ENCODE measurements at places on chromosomes 3 and 15.

- DNase-seq = no peak
Measured at GRCh38 chr3:49653621-49654020, 20.5 kb upstream of the APEH start.

- no peak for DNase-seq
Measured at GRCh38 chr15:77493324-77493907, 72.7 kb downstream of the HMG20A start.

- DNase-seq = no peak
Measured at GRCh38 chr3:11335056-11335608, 62.9 kb downstream of the ATG7 start.

GRCh38 chr15:58340176-58340575 is 91.6 kb upstream of the LIPC start:
- no peak for DNase-seq

DNA sequence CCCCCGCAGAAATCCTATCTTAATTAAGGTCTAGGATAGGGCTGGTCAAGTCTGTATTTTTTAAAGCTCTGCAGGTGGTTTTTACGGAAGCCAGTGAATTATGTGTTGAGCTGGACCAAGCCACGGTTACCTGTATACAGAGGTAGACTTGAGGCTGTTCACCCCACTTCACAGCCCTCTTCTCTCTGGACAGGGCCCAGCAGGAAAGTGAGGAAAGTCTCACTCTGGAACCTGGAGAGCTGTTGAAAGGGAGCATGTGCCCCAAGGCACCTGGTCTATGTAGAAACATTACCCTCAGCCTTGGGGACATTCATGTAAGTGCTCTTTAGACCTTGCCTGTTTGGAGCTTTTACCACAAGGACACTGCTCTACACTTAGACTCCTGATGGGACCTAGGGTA is 6.9 kb downstream of the SEMA5B start:
- no peak for DNase-seq

Data from stimulated activated CD8-positive, alpha-beta memory T cell treated with anti-CD3 and anti-CD28 coated beads, Interleukin-15, amount 100 ng/mL, for 48 hours (primary cell).